Globus pallidus (tissue), 1 donor: ENCODE measurements at places on chromosomes 2 and 18.

GRCh38 chr2:64787698-64788097 is 134.0 kb upstream of the SERTAD2 start:
- no peak for DNase-seq

- no peak for DNase-seq
Measured at GRCh38 chr2:68936427-68936826, 16.3 kb downstream of the GKN2 start.

- DNase-seq = no peak
Measured at GRCh38 chr2:230362030-230362691, 35.2 kb downstream of the SP140L start.

DNA sequence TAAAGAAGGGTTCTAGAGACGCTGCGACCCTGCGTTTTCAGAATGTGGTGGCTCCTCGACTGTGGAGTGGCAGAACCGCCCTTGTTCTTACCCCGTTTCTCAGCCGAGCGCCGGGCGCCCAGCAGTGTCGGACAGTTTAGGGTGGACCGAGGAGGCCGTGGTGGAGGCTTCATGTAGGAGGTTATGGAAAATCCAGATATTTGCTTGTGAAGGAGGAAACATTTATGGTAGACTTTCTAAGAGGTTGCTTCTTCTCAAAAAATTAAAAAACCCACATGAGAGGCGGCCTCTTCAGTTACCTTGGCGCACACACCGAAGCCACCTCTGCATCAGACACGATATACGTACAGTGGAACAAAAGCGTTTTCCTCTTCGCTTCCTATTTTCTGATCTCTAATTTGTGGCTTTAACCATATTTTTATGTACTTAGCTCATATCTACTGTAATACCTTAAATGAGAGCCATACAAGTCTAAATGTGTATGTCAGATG is 120.8 kb downstream of the NFATC1 start:
- DNase-seq = no peak

DNA sequence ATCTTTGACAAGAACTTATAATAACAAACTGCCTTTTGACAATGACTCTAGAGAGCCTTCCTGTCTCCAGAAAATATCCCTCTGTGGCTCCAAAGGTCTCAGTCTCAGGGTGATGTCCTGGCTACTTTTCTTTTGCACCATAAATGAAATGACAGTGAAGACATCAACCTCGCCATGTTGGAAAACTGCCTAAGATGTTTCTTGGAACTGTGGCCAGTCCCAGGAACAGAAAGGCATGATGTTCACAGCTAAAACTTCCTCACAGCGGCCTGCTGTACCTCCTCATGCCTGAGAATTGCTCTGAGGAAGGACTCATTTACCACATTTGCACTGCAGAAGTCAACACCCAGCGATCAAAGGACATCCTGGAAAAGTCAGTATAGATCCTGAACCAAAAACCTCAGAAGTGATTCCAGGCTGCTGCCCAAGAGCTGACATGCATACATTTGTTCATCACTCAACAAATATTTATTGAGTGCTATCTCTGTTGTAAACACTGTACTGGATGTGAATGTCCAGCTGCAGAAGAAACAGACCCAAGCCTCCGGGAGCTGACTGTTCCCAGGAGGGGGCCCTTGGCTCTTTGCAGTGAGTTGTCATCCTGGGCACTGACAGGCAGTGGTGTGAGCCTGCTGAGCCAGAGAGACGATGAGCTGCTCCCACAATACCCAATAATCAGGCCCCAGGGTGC is 64.3 kb upstream of the ACSL3 start:
- DNase-seq = peak; percentile 49

DNA sequence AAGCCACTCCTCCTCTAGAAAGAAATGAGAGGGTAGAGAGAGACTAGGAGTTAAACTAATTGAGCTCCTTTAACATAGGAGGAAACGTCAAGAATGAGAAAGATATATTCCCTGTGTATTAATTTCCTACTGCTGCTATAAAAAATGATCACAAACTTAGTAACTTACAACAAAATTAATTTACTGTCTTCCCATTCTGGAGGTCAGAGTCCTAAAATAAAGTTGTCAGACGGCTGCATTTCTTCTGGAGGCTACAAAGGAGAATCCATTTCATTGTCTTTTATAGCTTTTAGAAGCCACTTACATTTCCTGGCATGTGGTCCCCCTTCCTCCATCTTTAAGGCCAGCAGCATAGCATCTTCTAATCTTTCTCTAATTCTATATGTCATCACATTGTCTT is 26.9 kb downstream of the ICA1L start:
- no peak for DNase-seq

DNA sequence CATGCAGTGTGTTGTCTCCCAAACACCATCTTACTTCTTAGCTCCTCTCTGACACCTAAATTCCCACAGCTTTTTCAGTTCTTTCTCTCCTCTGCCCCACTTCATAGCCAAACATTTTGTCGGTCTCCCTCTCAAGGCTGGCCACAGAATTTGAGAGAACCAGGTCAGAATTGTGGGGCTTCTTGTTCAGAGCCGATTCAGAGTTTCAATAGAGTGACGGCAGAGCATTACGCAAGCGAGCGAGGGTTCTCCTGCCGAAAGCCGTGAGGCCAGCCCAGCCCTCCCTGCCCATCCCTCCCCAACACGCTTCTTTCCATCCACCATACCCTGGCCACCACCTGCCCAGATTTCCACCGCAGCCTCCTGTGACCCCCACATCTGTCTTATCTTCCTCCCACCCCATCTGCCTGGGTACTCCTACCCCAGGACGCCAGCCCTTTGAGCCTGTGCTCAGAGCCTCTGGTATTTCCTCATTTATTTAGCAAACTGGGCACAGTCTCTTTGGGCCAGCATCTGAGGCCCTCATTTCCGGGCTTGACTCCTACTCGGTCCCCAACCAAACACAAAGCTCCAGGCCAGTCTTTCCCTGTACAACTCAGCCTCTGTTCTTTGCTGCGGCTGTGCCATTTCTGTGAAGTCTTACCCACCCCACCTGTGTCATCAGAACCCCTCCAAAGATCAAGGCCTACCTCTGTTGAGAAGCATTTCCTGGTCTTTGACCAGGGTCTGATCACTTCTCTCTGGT is 70.0 kb upstream of the MAP4K4 start:
- DNase-seq = no peak

GRCh38 chr2:1586923-1587840 is 157.1 kb downstream of the PXDN start:
- DNase-seq = no peak

DNA sequence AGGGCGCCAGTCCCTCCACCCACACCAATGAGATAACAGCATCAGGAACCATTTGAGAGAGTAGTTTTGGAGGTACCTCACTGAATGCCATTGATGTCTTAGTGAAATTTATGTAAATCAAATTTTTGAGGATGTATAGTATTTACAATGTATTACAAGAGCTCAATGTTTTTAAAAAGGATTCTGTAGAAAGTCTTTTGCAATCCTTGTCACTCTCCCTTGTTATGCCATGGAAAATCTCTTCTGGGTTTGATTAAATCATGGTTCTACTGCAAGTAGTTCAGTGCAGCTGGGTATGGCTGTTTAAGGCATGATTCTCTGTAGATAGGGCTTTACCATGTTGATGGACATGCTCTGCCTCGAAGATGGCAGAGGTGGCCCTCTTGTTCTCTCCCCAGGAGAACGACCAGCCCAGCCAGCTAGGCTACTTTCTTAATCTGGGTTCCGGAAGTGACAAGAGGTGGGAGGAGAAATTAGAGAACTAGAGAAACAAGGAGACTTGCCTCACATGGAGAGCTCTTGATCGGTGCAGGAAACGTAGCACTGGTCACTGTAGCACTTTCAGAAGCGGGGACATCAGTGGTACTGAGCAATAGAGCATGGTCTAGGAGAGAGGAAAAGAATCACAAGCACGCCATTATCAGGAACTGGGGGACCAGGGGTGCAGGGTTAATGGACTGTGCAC is 202.7 kb downstream of the CLIP4 start:
- DNase-seq = peak; percentile 10

GRCh38 chr2:109632158-109632789 is 18.1 kb downstream of the SOWAHC start:
- no peak for DNase-seq

- DNase-seq = no peak
Measured at GRCh38 chr18:74631623-74632350, 34.1 kb downstream of the ZNF407 start.

DNA sequence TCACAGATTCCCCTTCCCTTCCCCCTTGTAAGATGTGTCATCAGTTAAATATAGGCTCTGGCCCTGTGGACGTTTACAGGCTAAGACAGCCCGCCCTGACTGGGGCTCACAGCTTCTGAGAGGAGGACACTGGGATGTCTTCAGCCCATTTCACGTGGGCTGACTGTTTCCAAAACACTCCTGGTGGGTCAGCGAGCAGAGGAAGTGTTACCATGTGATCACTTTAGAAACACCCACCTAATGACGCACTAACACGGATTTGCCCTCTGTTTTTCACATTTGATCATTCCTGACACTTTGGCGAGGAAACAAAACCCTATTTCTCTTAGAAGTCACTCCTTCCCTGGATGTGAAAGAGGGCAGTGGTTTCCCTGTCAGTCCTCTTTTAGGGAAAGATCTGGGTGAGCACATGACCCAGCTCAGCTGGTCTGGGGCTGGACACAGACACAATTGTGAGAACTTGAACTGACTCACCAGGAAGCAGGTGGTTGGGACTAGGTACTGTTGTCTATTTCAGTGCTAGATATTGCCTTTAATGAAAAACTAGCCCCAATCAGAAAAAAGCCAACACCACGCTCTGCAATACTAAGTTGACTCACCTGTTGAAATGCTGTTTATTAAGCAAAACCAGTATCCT is 38.8 kb downstream of the BMP10 start:
- peak; percentile 56 for DNase-seq
